RPMI8226 (cell line): ENCODE measurements at places on chromosomes 4 and X.

DNA sequence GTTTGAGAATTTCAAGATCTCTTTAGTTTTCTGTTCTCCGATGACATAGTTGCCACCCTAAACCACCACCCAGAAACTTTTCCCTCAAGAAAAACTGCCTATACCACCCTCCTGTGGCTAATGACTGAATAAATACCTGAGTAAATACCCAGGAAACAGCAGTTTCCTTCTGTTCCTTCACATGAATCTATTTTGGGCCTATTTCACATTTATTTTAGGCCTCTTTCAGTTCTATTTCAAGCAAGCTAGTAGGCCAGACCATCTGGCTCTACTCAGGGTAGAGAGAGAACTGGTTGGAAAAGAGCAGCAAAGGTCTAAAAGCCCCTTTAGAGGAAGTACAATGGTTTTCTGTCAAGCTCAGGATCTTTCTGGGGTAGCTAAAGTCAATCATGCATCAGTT, 23.4 kb downstream of the ARHGEF9 start:
- peak; percentile 55 for DNase-seq

DNA sequence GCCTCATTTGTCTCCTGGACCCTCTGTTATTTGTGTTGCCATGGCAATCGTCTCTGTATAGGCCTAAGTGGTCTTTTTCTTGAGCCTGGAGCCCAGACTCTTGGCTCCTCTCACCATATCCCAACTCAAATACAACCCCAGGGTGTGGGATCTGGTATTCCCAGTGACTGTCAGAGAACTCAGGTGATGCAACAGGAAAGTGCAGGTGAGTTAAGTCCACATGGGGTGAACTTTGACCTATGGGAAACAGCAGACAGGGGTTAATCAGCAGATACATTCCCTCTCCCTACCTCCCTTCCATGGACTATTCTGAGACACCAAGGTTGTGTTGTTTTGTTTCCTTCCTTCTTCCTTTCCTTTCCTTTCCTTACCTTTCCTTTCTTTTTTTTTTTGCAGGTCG, 130.9 kb upstream of the RPS6KA3 start:
- no peak for DNase-seq

- DNase-seq = peak; percentile 42
These were observed 147.7 kb downstream of the SH3KBP1 start for GRCh38 chrX:19739683-19740082.

DNA sequence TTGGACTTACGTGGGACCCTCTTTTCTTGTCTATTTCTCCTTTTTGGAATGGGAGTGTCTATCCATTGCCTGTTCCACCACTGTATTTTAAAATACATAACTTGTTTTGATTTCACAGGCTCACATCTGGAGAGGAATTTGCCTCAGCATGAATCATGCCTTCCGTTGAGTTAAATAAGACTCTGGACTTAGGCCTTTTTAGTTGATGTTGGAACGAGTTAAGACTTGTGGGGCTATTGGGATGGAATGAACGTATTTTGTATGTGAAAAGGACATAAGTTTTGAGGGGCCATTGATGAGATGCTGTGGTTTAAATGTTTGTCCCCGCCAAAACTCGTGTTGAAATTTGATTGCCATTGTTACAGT, 66.2 kb downstream of the BEX3 start:
- no peak for DNase-seq

GRCh38 chr4:141130947-141131605, 2.2 kb downstream of the RNF150 start:
- DNase-seq = no peak

GRCh38 chr4:6884341-6884870, 25.2 kb upstream of the TBC1D14 start:
- DNase-seq = no peak

DNA sequence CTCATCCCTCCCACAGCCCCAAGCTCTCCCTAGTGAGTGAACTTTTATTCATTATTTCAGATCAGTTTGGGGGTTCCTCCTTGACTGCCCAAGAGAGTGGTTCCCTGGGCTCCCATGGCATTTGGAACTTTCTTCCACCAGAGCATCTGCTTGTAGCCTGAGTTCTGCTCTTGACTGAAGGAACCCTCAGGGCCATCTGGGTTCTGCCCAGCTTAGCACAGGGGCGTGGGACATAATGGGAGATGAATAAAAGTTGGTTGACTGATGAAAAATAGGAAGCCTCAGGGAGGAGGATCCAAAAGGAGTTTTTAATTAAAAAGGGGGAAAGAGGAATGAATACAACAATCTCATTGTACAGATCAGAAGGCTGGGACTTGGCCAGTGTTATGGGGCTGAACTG, 73.4 kb downstream of the CYTL1 start:
- DNase-seq = no peak

- no peak for DNase-seq
These were observed 40.7 kb downstream of the KLHL8 start for GRCh38 chr4:87179751-87180150.

GRCh38 chr4:172584816-172585215, 583.8 kb upstream of the GALNT7 start:
- no peak for DNase-seq

DNA sequence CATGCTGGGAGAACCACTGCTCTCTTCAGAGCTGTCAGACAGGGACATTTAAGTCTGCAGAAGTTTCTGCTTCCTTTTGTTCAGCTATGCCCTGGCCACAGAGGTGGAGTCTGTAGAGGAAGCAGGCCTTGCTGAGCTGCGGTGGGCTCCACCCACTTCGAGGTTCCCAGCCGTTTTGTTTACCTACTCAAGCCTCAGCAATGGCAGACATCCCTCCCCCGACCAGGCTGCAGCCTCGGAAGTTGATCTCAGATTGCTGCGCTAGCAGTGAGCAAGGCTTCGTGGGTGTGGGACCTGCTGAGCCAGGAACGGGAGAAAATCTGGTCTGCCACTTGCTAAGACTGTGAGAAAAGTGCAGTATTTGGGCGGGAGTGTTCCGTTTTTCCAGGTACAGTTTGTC, 118.9 kb downstream of the SLC10A6 start:
- DNase-seq = peak; percentile 2

- no peak for DNase-seq
These were observed 168.0 kb downstream of the EFHC2 start for GRCh38 chrX:44175455-44175854.

DNA sequence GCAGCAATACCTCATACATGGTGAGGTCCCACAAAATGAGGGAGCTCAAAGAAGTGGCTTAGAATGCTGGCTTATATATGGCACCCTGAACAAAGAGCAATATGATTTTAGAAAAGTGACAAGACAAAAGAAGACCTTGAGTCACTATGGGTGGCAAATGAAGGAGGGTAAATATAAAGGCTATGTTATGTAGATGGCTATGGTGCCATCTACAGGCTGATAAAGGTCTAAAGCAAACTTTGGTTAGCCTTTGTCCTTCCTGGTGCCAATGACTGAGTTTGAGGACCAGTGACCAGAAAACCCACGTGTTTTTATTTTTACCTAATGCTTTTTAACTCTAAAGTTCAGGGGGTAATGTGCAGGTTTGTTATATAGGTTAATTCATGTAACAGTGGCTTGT, 151.8 kb downstream of the CCNG2 start:
- peak; percentile 23 for DNase-seq

- DNase-seq = no peak
These were observed 136.4 kb upstream of the FGF13 start for GRCh38 chrX:138847930-138848329.

- no peak for DNase-seq
These were observed 1002.5 kb upstream of the INTU start for GRCh38 chr4:126630230-126630629.

- no peak for DNase-seq
These were observed 304.1 kb upstream of the HAND2 start for GRCh38 chr4:173834151-173834550.

DNA sequence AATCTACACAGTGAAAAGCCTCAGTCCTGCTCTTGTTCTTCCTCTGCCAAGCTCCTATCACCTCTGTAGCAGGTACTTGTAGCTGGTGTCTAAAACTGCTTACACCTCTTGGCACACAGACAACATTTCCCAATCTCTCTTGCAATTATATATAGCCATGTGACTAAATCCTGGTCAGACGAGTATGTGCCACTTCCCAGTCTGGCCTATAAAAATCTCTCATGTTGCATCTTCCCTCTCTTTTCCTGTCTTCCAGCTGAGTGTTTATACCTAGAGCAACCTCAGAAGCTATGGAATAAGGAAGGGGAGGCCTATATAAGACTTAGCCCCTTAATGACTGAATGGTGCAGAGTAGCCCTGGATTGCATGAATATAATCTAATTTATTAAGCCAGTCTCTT, 105.8 kb downstream of the RNF150 start:
- DNase-seq = no peak

- no peak for DNase-seq
These were observed 116.4 kb upstream of the SLC34A2 start for GRCh38 chr4:25539241-25539640.

DNA sequence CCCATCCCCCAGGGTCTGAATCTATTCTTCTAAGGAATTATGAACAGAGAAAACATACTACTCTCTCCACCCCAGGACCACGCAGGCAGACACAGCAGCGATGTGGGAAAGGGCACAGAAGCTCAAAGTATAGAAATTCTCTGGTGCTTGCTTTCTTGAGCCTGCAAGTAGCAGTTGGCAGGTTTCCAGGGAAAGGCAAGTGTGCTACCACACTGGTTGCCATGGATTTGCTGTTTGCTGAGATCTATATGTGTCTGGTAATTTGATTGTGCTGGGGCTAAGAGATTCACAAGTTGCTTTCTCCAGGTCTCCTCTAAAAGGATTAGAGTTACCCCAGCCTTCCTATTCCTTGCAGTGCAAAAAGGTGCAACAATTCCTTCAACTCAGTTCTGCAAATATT, 83.1 kb downstream of the GUCY2F start:
- DNase-seq = peak; percentile 6

- no peak for DNase-seq
These were observed 333.8 kb downstream of the ANK2 start for GRCh38 chr4:113383111-113383785.

DNA sequence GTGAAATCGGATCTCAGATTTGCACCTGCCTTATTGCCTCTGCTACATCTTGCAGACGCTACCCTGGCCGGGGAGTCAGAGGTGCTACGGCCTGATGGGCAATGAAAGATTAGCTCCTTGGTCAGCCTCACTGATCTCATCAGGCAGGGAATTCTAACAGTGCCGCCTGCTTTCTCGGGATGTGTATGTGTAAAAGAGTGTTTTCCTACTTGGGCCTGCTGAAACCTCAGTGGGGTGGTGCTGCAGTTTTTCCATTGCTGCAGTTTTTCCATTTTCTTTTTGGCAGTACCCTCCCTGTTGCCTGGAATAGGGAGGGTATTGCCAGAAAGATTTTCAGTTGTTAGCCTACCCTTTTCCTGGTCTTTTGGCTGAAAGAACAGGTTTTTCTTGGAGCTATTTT, 117.5 kb downstream of the CDKL5 start:
- DNase-seq = no peak

- DNase-seq = no peak
These were observed 58.4 kb downstream of the CEP135 start for GRCh38 chr4:56007154-56007553.

DNA sequence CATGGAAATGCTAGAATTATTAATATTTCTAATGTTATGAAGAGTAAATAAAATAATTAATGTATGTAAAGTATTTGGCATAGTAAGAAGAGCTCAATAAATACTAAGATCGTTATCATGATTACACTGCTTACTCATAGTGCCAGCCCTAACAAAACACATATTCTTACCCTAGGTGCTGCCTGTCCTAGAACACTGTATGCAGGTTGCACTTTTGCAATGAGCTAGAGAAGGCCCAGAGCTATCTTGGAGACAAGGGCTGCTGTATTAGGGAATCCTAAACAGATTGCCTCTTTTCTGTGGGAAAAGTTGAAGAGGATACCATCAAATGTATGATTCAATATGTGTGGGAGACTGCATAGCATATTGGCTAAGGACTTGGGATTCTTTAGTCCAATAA, 48.0 kb upstream of the TMEM164 start:
- no peak for DNase-seq

DNA sequence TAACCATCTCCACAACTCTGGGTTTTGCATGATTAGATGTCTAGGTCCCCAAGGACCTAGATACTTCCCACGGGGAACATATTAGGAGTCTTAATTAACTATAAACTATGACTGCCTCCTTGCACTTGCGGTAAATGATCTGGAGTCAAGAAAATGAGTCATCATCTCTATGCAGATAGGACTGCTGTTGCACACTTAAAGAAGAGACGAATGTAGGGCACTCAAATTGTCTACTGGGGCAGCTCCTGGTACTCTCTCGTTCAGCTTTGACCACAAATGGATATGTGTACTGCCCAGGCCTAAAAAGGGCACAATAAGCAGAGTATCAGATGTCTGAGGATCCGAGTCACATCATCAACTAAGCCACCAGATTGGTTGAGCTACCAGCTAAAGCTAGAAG, 1783.4 kb upstream of the AGA start:
- DNase-seq = no peak

DNA sequence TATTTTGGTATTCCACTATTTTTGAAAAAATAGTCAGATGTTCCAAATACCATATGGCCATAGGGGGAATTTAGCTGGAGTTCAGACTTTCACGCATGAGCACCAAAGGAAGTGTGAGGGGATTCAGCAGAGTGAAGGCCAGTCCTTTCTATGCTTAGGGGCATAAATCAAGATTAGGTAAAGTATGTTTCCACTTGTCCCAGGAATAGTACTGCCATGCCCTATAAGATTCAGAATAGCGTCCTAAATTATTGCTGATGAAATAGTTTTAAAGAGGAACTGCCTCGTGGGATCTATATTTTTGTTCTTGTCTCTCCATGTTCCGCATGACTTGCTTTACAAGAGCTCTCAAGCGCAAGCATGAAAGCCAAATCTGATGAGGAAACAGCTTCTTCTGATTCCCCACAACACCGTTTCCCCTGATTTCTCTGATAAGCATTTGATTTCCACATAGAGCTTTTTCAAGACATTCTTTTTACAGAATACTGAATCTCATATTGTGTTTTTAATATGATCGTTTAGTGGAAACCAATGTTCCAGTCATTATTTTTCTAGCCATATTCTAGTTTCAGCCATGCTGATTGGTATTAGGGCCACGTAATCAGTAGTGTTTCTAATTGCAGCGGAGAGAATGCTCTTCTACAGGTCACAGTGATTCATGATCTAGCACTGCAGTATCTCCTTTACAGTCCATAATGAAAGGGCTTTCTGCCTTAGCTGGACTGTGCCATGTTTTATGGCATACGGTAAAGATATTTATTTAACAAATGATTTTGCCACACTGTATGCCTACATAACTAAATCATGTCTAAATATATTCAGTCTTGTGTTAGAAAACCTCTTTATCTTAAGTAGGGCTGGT, 492.3 kb downstream of the CENPC start:
- no peak for DNase-seq

- DNase-seq = peak; percentile 7
These were observed 19.5 kb upstream of the BOD1L1 start for GRCh38 chr4:13647031-13647430.

GRCh38 chrX:19687395-19687794, 172.1 kb upstream of the MAP3K15 start:
- DNase-seq = no peak

DNA sequence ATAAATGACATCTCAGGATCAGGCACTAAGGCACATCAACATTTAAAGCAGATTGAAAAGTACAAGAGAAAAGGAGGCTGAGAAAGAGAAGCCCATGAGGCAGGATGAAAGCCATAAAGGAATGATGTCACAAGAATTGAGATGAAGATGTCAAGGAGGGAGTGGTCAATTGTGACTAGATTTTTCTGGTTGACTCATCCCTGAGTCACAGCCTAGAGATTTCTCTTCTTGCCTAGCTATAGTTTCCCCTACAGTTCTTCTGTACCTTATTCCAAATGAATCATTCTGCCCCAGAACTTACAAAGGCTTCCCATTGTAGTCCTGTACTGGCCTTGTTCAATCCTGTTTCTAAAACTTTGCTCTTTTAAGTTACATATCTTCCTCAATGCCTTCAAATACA, 3.4 kb upstream of the USP53 start:
- no peak for DNase-seq
